Psoas muscle (tissue), 8 donors: ENCODE measurements at places on chromosomes 2 and 18.

- DNase-seq, result no peak
These were observed 270.6 kb upstream of the MMADHC start for GRCh38 chr2:149858216-149858615.

- no peak for DNase-seq
These were observed 104.4 kb downstream of the DOCK10 start for GRCh38 chr2:224937887-224938286.

- no peak for DNase-seq
These were observed 768.8 kb downstream of the RNF144A start for GRCh38 chr2:7686016-7686385.

GRCh38 chr2:180520921-180521581, 459.4 kb upstream of the UBE2E3 start:
- no peak for DNase-seq

GRCh38 chr2:237695201-237695780, 67.9 kb downstream of the LRRFIP1 start:
- no peak for DNase-seq

- no peak for DNase-seq
These were observed 19.5 kb upstream of the ERCC3 start for GRCh38 chr2:127313406-127313805.
